ENCODE measurements at places on chromosomes 12 and 14.
A peak's percentile ranks its signal among the peaks of the same experiment; 100 is the strongest.

- DNase-seq: no peak
These were observed 23.3 kb downstream of the MIPOL1 start for GRCh38 chr14:37221073-37221472.

DNA sequence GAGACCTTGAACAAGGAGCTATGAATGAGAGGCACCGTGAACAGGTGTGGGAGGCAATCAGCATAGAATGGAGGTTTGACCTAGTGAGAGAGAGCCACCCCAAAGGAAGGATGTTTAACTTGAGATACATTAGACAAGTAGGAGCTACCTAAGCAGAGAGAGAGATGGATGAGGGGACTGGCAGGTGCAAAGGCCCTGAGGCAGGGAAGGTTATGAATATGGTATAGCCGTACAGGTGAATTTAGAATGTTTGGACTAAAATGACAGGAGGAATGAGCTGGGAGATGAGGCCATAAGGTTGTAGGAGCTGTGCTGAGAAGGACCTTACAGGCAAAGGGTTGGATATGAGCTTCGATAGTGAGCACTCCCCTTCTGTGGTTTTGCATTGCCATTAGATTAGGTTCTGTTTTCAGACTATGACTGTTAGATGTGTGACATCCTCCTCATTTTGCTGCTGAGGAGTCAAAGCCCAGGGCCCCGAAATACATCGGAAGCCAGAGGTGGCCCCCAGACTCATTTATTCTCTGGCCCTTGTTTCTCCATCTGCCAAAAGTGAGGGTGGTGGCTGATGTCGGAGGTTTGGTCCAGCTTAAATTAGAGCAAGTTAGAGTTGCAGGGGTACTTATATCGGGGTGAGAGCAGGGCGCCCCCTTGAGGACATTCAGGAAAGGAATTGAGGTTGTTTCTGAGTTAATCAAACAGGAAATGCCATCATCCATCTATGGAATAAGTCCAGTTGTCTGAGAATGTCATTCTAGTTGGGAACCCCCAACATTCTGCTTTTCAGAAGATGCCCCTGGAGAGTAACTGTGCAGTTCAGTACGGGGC lies 29.4 kb downstream of the SLC24A4 start:
- peak; percentile 12 for DNase-seq

GRCh38 chr12:94763462-94763861 lies 113.1 kb upstream of the TMCC3 start:
- no peak for DNase-seq

GRCh38 chr12:50541139-50541538 lies 36.4 kb downstream of the DIP2B start:
- DNase-seq: no peak

DNA sequence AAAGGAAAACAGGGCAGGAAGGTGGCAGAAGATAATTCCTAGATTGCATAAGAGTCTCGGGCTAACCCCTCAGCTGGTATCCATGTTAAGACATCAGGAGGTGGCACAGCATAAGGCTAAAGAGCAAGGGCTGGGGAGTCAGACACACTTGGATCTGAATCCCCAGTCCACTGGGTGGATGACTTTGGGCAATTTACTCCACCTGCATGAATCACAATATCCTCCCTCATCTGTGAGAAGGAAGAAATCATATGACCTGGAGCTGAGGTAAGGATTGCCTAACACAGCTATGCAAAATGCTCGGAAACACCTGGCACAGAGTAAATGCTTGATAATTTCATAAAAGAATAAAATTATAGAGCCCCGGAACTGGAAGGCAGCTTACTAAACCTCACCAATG lies 217.9 kb downstream of the PIK3C2G start:
- no peak for DNase-seq

DNA sequence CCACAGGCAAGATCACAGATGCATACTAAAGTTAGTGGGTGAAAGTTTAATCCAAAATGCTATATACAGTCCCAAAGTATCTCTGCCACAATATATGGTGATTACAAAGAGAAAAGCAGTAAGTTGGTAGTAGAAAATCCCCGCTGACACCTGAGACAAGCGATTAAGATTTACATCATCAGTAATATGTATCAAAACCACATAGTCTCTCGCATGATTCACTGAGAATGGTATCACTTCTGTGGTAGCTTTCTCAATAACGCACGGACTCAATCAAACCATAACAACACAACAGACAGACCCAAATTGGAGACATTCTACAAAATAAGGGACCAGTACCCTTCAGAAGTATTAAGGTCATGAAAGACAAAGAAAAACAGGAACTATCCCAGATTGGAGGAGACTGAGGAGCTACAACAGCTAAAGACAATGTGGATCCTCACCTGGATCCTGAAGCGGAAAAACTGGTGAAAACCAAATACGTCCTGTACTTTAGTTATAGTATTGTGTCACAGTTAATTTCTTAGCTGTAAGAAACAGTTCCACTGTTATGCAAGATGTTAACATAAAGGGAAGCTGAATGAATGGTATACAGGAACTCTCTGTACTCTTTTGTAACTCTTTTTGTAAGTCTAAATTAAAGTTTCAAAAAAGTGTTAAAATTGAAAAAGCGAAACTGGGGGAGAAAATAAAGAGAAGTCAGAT lies 51.0 kb downstream of the SPTLC2 start:
- DNase-seq: peak; percentile 36

DNA sequence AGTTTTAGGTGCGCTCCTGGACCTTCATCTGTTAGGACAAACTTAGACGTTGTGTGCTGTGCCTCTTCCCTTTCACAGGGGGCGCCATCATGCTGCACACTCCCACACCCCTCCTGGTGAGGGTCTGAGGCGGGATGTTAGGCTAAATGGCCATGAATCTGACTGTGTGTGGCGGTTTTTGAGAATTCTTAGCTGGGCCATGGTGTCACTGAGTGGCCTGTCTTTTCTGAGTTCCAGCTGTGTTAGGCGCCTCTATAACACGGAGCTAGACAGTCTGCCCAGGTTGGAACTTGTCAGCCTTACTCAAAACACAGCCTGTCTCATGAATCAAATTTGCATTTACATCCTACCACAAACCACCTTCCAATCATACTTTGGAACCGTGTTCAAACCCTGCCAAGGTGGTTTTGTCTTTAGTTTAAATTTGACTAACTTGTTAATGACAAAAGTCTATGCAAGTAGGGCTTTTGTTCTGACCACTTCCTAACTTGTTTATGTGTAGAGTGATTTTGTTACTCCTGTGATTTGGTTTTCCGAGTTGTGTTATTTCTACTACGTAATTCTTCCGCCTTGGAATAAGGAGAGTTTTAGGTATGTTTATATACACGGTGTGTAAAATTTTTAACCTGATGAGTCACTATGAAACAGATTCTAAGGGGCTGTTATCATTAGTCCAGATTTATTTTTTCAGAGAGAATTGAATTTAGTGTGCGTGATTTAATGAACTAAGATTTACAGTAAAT lies 19.6 kb downstream of the ACVR1B start:
- peak; percentile 33 for DNase-seq

DNA sequence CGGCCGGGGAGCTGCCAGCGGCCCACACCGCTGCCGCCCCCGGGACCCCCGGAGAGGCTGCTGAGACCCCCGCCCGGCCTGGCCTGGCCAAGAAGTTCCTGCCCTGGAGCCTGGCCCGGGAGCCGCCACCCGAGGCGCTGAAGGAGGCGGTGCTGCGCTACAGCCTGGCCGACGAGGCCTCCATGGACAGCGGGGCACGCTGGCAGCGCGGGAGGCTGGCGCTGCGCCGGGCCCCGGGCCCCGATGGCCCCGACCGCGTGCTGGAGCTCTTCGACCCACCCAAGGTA lies 12.8 kb downstream of the SH2B3 start:
- DNase-seq: no peak

DNA sequence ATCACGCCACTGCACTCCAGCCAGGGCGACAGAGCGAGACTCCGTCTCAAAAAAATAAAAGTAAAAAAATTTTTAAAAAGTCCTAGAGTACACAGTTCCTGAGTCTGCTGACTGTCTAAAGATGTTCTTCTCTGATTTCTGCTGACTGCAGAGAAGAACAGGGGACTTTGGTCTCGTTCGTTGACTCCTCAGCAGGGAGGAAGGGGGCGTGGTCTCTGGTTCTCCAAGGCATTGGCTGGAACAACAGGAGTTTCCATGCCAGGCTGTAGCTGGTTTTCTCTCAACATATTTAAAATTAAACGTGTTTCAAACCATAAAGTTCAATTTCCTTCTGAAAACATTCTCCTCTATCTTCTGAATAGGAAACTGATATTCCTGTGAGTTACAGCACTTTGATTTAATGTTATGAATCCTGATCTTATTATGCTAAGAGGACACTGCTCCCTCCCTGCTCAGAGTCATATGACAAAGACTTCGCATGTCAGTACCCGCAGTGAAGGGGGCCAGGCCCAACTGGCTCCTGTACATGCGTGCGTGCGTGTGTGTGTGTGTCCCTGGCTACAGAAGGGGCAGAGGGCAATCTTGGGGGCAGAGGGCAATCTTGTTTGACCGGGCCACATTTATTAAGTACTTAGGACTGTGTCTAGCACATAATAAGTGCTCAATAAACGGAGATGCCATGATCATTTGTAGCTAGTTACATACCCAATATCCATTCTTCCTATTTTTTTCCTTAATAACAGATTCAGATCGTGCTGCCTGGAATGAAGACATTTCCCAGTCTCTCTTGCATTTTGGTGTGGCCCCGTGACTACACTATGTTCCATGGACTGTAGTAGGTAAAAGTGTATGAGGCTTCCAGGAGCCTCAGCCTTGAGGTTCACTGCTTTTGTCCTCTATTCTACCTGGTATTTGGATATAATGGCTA lies 16.5 kb upstream of the HNF1A start:
- no peak for DNase-seq

GRCh38 chr14:79408696-79409095 lies 802.6 kb downstream of the DIO2 start:
- no peak for DNase-seq

- DNase-seq: no peak
These were observed 832 bp upstream of the CACNA2D4 start for GRCh38 chr12:1919284-1919683.

GRCh38 chr12:92365836-92366235 lies 220.2 kb upstream of the BTG1 start:
- no peak for DNase-seq

- no peak for DNase-seq
These were observed 12.9 kb downstream of the GPR84 start for GRCh38 chr12:54351341-54351740.

GRCh38 chr12:24244231-24244630 lies 294.8 kb upstream of the SOX5 start:
- DNase-seq: no peak

DNA sequence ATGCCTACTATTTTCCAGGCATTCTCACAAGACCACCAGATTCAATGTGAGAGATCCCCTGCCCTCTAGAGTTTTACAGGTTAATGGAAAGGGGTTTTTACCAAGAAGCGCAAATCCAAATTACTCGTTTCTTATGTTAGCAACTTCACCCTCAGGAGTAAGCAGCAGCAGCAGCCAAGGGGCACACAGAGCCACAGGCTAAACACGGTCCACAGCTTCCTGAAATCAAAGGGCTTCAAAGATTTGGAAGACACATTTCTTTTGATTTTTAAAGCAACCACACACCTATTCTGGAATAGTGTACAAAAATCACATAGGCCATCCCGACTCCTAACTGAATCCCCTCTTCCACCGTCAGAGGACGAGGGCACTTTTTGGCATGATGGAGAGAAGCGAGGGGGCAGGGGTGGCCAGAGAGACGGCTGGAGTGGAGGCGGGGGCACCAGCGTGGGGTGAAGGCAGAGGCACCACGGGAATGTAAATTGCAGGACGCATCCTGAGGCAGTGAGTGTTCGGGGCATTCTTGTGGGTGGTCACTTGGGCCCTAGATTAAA lies 107.0 kb downstream of the ARF6 start:
- DNase-seq: no peak

DNA sequence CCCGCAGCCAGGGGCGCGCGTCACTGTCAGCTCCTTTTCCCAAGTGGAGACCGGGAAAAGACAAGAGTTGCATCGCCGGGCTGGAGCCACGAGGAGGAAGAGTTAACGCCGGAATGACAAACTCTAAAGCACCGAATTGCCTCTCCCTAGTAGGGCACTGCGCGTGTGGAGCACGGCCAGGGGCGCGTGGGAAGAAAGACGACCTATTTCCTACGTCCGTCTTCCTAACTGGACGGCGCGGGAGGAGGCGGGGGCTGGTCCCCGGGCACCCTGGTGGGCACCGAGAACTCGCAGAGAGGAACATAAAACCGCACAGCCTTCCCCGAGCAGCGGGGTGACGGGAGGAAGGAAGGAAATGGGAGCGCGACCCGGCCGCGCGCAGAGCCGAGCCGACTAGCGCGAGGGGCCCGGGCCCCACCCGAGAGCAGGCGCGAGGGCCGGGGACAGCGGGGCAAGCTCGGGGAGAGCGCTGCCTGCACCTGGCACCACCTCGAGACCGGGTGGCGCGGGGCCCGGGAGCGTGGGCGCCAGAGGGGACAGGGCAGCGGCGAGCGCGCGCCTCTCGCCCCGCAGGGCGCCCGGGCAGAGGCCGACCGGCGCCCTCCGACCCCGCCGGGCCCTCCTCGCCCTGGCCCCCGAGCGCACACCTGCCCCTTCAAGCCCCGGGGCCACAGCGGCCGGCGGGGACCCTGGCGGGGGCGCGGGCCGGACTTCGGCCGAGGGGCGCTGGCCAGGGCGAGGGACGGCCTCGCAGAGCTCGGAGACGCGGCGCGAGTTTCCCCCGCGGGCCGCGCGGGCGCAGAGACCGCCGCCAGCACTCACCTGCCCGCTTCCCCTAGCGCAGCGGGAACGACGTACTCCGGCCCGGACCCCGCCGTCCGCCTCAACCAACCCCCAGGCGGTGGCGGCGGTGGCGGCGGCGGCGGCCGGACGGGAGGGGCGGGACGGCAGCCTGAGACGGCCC lies at the start of gene SETD3:
SETD3 (minus strand) TSS at position 954 of the 964 bp plus-strand sequence. CDS start 15,054 bp downstream, outside the sequence.
- DNase-seq: peak; percentile 42

GRCh38 chr12:28331130-28331529 lies 140.9 kb downstream of the CCDC91 start:
- peak; percentile 12 for DNase-seq

DNA sequence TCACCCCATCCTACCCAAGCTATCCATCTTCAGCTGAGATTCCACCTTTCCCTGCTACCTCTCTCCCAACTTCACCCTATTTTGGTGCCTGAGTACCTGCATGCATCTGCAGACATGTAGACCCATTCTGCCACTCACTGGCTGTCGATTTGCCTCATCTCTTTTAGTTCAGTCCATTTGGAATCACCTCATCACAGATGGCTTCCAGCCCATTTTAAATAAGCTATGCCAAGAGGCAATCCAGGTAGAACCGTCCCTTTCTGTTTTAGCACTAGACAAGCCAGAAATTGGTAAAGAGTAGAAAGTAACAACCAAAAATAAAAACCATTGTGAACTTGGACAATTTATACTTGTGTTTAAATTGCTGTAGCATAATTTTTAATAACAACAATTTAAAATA lies 11.3 kb downstream of the SLC35F4 start:
- DNase-seq: no peak

- no peak for DNase-seq
These were observed 67.3 kb upstream of the USP15 start for GRCh38 chr12:62192903-62193250.

- no peak for DNase-seq
These were observed 21.5 kb upstream of the FAM181A start for GRCh38 chr14:93905623-93906022.

GRCh38 chr12:41293011-41293410 lies 104.9 kb downstream of the PDZRN4 start:
- no peak for DNase-seq
